ENCODE measurements at places on chromosomes 6 and 20. TPM values are rescaled to one million over a fixed set of nuclear protein-coding genes. Genes with fewer than 3 reads are reported as not detected.
A peak's percentile ranks its signal among the peaks of the same experiment; 100 is the strongest.

Gene MAP3K4
- total RNA-seq, result 31.8 TPM

DNA sequence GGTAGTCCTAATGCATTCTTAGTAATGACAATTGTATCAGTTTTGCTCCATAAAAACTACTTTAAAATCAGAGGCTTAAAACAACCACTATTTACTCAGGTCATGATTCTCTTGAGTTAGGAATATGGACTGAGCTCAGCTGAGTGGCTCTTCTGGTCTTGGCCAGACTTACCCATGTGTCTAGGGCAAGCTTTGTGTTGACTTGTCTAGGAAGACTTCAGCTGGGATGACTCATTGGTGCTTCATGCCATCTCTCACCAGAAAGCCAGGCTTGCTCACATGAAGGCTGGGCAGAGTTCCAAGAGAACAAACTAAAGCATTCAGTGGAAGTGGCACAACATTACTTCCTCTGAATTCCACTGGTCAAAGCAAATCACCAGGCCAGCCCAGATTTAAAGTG lies 155.3 kb downstream of the DHX35 start:
- no peak for DNase-seq

Gene BLOC1S5
- total RNA-seq, result 17.3 TPM

- DNase-seq, result peak; percentile 81
Measured at GRCh38 chr20:62409931-62410745, 3.1 kb upstream of the CABLES2 start.

GRCh38 chr6:27514906-27515495 lies 42.1 kb upstream of the ZNF184 start:
- no peak for DNase-seq

Gene ADTRP
- total RNA-seq, result not detected

GRCh38 chr20:58880994-58881752 lies 28.7 kb downstream of the GNAS start:
- DNase-seq, result no peak

DNA sequence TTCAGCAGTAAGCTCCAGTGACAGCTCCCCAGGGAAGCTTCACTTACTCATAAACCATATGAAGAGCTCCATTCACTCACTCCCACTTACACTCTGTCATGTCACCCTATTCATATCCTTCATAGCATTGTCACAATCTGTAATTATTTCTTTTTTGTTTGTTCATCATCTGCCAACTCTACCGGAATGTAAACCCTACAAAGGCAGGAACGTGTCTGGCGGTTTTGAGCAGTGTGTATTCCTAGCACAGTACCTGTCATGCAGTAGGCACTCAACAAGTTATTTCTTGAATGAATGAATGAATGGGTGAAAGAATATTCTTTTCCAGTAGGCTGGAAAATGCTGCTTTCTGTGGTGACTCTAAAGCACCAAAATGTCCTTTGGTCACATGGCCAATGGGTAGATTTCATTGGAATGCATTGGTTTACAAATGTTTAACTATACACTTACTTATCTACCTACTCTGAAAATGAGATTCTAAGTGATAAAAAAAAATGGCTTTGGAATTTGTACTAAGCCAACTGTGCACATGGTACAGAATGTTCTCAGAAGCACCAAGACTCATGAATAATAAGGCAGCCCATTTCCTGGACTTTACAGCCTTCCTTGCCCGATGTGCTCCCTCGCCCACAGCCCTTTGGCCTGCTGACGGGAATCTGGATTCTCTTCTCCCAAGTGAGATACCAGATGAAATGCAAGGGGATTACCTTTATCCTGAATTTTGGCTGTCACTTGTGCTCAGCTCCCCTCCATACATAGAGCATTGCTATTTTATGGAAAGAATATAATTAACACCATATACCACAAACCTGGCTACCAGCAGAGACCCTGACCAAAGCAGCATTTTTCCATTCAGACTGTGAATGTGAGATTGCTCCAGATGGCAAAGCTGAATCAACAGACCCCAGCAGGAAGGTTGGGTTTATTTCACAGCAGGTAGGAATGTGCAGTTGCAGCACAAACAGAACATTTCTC lies 273.3 kb downstream of the ALDH8A1 start:
- DNase-seq, result no peak

GRCh38 chr20:57895161-57895855 lies 185.5 kb upstream of the PMEPA1 start:
- DNase-seq, result no peak

GRCh38 chr6:62150048-62150663 lies 135.9 kb downstream of the KHDRBS2 start:
- peak; percentile 67 for DNase-seq

- DNase-seq, result peak; percentile 57
Measured at GRCh38 chr20:22579711-22580697, 4.4 kb downstream of the FOXA2 start.

Gene SDHAF4
- total RNA-seq, result 12.2 TPM

Gene NRN1
- not detected for total RNA-seq

DNA sequence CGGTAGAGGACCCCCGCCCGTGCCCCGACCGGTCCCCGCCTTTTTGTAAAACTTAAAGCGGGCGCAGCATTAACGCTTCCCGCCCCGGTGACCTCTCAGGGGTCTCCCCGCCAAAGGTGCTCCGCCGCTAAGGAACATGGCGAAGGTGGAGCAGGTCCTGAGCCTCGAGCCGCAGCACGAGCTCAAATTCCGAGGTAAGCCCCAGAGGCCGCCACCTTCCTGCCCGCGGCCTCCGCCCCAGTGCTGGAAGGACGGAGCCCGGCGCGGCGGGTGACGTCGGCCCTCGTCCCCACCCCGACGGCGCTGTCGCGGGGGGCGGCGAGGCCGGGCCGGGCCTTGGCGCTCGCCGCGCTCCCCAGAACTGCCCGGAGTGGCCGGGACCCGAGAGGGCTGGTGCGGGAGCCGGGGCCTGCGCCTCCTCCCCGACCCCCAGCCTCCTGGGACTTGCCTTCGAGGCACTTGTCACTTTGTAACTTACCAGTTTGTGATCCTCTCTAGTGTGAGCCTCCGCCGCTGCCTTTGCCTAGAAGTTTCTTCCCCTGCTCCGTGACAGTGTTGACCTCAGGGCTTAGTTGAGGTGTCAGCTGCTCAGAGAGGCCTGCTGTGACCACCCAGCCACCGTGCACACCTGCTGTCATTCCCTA lies 417 bp downstream of the VAPB start:
- DNase-seq, result peak; percentile 59

Gene TFAP2C
- 9.4 TPM for total RNA-seq

- peak; percentile 77 for DNase-seq
Measured at GRCh38 chr20:44056010-44056698, 130.8 kb downstream of the JPH2 start.

DNA sequence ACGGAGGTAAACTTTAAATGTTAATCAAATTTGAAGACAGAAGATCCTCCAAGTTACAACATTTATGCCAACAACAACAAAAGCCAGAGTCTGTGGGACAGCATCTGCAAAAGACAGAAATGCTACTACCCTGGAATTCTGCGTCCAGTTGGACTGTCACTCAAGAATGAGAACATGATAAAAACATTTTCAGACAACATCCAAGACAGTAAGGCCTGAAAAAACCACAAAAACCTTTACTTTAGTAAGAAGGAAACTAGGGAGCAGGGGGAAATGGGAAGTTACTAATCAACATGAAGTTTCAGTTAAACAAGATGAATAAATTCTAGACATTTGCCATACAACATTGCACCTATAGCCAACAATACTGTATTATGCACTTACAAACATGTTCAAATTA lies 77.6 kb downstream of the MLIP start:
- DNase-seq, result no peak

GRCh38 chr6:169847141-169847674 lies 95.8 kb downstream of the ERMARD start:
- DNase-seq, result no peak

Gene SYNDIG1
- 7.4 TPM for total RNA-seq

DNA sequence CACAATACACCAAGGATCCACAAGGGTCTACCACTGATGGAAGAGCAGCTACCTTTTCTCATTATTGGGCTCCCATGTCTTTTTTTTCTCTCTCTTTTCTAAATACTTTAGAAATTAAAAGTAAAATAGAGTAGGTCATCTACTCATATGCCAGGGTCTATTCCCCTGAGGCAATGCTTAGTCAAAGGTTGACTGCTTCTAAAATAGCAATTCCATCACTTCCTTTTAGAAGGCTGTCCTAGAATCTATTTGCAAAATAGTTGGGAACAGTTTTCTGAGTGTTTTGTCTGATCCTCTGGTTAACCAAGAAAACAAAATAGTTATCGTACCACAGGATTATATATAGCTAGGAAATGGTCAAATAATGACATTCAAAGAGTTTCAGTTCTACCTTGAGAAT lies 174.1 kb downstream of the COL21A1 start:
- no peak for DNase-seq

GRCh38 chr6:37607944-37608343 lies 89.7 kb downstream of the MDGA1 start:
- DNase-seq, result peak; percentile 77

GRCh38 chr6:166648846-166649245 lies 21.8 kb upstream of the RPS6KA2 start:
- DNase-seq, result no peak

GRCh38 chr6:117495869-117496268 lies 13.4 kb downstream of the DCBLD1 start:
- DNase-seq, result no peak

DNA sequence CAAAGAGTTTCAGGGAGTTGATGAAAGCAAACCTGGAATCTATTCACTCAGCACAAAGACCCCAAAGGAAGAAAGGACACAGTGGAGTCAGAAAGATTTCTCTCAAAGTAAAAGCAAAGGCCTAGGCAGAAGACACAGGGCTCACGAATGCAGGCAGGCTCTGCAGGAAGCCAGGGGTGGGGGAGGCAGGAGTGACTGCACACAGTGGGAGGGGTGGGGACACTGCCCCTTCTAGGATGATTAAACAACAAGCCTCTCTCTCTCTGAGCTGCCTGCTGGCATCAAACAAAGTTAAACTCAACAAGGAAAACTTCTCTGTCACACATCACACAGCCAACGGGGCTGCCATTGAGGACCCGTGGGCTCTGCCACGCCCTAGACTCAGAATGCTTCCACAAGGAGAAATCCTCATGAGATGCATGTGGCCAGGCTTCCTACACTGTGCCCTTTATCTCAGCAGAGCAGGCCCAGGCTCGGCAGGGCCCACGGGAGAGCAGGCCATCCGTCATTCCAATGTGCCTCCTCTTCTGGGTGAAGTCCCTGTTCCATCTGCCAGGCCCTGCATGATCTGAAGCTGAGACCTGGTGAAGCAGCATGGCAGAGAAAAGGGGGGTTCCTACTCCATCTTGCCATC lies 70.1 kb downstream of the RAMACL start:
- DNase-seq, result no peak

Gene BCKDHB
- total RNA-seq, result 29.2 TPM

GRCh38 chr6:106087548-106088325 lies 1.6 kb downstream of the PRDM1 start:
- peak; percentile 53 for DNase-seq

GRCh38 chr20:34708621-34709043 lies 4.5 kb downstream of the TP53INP2 start:
- peak; percentile 73 for DNase-seq
